ENCODE measurements at places on chromosomes 2 and 18.

- DNase-seq = no peak
Measured at GRCh38 chr2:218536804-218537494, 31.2 kb downstream of the USP37 start.

DNA sequence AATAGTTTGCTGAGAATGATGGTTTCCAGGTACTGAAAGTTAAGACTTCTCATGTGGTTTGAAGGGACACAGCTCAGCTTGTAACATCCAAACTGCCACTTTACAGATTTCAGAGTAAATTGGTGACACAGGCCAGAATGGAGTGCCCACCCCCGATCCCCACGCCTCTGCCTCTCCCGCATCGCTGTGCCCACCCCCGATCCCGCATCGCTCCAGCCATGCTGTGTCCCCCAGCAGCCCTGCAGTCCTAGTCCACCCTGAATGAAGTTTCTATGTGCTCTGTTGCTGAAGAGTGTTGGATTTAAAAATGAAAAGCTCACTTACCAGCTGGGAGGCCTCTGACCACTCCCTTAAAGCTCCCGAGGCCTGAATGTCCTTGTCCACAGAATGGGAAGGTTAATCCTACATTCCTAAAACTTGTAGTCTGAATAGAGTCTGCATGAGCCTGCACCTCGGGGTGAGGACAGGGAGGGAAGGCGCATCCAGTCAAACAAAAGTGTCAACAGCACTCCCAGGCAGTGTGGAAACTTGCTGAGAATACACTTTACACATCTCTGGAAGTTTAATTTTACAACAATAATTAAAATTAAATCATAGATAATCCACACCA is 176.4 kb upstream of the ID2 start:
- DNase-seq = no peak

DNA sequence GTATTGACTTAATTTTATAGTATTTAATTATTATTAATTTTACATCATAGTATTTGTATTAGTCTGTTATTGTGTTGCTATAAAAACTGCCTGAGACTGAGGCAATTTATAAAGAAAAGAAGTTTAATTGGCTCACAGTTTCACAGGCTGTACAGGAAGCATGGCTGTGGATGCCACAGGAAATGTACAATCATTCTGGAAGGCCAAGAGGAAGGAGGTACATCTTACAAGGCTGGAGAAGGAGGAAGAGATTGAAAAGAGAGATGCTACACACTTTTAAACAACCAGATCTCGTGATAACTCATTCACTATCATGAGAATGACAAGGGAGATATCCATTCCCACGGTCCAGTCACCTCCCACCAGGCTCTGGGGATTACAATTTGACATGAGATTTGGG is 2019.4 kb upstream of the PIK3C3 start:
- DNase-seq = no peak

GRCh38 chr18:7452331-7452730 is 114.8 kb upstream of the PTPRM start:
- no peak for DNase-seq

- DNase-seq = no peak
Measured at GRCh38 chr18:77003316-77003715, 129.3 kb downstream of the MBP start.

GRCh38 chr18:23872701-23873550 is 141.6 kb upstream of the TTC39C start:
- no peak for DNase-seq

- no peak for DNase-seq
Measured at GRCh38 chr2:197261808-197262226, 48.8 kb downstream of the ANKRD44 start.

GRCh38 chr18:7626922-7627440 is 59.9 kb downstream of the PTPRM start:
- no peak for DNase-seq

- DNase-seq = no peak
Measured at GRCh38 chr2:199777315-199777714, 73.7 kb downstream of the FTCDNL1 start.

- DNase-seq = no peak
Measured at GRCh38 chr18:8477615-8478014, 131.6 kb upstream of the RAB12 start.

DNA sequence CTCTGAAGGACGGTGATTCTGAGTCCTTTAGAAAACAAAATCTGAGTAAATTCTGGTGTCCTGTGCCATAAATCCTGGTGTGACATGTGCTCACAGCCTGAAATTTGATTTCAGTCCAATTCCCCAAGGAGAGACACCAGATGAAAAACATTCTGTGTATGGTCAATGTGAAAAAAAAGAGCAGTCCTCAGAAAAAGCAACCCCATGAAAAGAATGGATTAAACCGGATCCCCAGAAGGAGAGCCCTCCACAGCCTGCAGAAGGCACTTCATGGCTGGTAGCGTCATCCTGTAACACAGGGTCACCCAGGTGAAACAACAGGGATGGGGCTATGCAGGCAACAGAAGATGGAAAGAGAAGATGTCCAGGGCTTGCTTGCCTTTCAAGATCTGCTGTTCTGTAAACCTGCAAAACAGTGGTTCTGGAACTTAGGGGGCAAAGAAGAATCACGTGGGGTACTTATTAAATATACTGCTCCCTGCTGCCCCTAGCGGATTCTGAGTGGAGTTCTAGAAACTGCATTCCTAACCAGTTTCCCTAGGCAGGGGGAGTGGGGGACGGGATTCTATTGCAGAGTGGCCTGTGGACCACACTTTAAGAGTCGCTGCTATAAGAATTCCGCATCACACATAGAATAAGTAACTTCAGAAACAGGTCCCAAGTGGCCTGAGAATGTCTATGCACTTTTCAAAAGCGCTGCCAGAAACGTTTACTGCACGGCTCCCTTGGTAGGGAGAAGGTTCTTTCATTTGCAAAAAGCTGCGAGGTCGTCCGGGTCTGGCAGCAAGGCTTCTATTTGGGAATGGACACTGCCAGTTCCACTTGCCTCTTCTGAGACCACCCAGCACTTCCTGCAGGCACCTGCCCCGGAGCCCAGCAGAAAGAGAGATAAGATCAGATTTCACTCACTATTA is 118.9 kb upstream of the ARL5A start:
- no peak for DNase-seq

GRCh38 chr2:218717262-218717661 is 6.6 kb downstream of the TTLL4 start:
- no peak for DNase-seq

- DNase-seq = no peak
Measured at GRCh38 chr2:83251321-83251872, 1207.7 kb downstream of the SUCLG1 start.

DNA sequence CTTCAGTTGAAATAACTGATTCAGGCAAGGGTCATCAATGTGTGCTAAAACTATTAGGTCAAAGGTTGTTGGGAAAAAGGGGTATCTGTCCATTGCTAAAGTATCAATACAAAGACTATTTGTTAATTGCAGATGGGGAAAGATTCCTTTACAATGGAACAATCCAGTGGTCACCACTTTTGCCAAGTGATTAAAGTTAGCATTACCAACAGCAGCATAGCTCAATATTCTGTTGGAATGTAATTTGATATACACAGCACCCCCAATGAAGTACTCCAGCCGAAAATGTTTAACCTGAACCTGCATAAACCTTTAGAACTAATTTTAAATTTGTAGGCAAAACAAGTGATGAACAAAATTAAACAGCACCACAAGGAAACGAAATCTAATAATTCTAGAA is 191.0 kb downstream of the TCF4 start:
- no peak for DNase-seq

- DNase-seq = no peak
Measured at GRCh38 chr2:232903989-232904388, 33.9 kb downstream of the SNORC start.

GRCh38 chr2:72824224-72824842 is 1.5 kb downstream of the EXOC6B start:
- DNase-seq = no peak

DNA sequence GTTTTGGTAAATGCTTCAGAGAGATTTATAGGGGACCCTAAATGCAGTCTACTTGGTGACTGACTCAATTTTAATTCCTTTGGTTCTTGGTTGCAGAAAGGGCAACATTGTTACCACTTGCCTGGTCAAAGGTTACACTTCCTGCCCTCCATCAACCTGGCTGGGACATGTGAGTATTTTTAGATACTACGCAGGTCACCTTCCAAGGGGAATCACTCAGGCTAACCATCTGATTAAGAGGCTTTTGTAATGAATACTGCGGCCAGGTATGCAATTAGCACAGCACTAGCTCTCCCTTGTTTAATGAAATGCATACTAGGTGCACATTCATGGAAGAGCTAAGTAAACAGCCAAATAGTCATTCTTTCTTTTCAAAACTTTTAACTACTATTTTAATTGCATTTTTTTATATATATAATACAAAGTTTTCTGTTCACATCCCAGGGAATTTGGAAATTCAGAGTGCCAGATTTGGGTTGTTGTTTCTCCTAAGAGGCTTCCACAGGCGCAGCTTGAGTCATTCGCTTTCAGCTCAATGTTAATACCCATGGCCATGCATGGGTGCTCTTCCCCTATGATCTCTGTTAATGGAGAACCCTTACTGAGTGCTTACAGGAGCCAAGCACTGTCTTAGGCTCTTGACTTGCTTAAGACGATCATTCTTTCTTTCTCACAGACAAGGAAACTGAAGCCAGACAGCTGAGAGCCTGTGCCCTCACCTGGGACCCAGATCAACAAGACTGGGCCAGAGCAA is 152.2 kb downstream of the MTX2 start:
- no peak for DNase-seq

DNA sequence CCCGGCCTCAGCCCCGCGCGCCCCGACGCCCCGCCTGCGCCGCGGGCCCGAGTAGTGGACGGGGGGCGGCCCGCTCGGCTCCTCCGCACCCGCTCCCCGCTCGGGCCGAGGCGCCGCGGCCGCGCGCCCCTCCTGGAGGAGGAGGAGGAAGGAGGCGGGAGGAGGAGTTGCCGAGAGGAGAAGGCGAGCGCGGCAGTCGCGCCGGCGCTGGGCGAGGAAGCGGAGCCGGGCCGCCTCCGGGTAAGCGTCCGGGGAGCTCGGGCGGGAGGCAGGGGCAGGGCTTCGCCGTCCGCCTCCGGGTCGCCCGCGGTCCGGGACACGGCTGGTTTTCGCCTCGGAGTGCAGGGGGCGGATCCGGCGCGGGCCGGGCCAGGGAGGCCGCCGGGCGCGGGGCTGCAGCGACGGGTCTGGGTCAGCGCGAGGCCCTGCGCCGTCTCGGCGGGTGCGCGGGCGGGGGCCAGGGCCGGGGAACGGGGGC is at the start of gene SOCS6:
TSS of gene SOCS6 (plus strand) at position 195 of the 478 bp plus-strand sequence. CDS start 35,624 bp downstream, outside the sequence.
- no peak for DNase-seq

- DNase-seq = no peak
Measured at GRCh38 chr2:119697290-119698020, 18.5 kb downstream of the TMEM177 start.

- DNase-seq = no peak
Measured at GRCh38 chr2:196925768-196926561, 542 bp downstream of the PGAP1 start.

DNA sequence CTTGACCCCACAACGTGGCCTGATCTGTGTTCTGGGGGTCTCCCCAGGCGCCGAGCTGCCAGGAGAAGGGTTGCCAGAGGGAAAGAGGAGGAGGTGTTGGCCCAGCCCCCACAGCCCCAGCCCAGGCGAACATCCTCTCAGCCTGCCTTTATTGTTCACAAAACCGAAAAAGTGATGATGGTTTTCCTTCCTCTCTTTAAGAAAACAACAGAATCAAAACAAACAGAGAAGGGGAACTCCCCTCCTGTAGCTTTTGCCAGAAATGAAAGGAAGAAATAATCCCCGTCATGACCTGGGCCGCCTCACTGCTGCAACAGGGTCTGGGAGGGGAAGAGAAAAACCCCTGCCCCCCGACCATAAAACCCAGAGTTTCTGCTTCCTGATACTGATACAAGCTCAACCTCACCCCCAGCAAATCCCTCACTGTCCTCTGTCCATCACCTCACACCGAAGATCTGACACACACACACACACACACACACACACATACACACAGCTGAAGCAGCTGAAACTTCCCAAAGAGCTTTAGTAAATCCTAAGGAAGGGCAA is 52.0 kb downstream of the ZFP36L2 start:
- no peak for DNase-seq
